Natural killer cell treated with Interleukin-12 subunit alpha and Interleukin-12 subunit beta and Interleukin-15 and Interleukin-18, amount 100 ng/mL, for 72 hours (primary cell): ENCODE measurements at places on chromosomes 3 and 15. TPM values are rescaled to one million over a fixed set of nuclear protein-coding genes. Genes with fewer than 3 reads are reported as not detected.

The GOLGA6L4 gene
- 2.7 TPM for total RNA-seq

- no peak for DNase-seq
Observed at GRCh38 chr3:124261306-124261705, 269.4 kb upstream of the ROPN1 start.

GRCh38 chr3:169812332-169813235 lies at the start of the genes LRRC34 and LRRIQ4:
TSS of gene LRRC34 (minus strand) at chr3:169812904. CDS start at chr3:169812548, 356 bp downstream.
TSS of gene LRRIQ4 (plus strand) at chr3:169812870. CDS start at chr3:169821922, 9,052 bp downstream.
- peak; percentile 78 for DNase-seq

- DNase-seq: no peak
Observed at GRCh38 chr3:172527306-172527705, 4.1 kb upstream of the TNFSF10 start.

DNA sequence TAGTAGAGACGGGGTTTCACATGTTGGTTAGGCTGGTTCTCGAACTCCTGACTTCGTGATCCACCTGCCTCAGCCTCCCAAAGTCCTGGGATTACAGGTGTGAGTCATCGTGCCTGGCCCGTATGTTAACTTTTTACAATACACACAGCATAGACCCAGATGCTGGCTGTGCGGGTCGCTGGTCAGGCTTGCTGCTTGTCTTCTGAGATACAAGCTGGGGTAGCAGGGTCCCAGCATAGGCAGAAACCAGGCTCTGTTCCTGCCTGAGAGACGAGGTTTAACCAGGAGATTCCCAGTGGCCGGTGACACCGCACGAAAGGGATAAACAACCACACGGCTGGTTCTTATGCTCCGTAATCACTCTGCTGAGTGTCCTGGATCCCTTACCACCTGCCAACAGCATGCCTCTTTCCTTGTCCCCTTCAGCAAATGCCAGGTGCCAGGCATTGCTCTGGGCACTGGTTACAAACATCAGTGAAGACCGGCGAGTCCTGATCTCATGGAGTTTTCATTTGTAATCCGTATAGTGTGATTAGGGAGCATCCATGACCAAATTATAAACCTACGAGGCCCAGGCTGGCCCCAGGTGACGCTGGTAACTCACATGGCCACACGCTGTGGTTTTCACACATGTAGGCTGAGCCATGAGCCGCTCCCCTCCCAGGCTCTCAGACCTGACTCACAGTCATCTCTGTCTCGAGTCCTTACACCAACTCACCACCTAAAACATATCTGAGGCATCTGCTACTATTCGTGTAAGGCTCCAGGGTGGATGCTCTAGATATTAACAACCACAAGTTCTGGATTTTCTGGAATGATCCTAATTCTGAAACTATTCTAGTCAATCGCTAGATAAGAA lies 125.7 kb downstream of the PDZRN3 start:
- DNase-seq: no peak

The WNT5A gene
- not detected for total RNA-seq

DNA sequence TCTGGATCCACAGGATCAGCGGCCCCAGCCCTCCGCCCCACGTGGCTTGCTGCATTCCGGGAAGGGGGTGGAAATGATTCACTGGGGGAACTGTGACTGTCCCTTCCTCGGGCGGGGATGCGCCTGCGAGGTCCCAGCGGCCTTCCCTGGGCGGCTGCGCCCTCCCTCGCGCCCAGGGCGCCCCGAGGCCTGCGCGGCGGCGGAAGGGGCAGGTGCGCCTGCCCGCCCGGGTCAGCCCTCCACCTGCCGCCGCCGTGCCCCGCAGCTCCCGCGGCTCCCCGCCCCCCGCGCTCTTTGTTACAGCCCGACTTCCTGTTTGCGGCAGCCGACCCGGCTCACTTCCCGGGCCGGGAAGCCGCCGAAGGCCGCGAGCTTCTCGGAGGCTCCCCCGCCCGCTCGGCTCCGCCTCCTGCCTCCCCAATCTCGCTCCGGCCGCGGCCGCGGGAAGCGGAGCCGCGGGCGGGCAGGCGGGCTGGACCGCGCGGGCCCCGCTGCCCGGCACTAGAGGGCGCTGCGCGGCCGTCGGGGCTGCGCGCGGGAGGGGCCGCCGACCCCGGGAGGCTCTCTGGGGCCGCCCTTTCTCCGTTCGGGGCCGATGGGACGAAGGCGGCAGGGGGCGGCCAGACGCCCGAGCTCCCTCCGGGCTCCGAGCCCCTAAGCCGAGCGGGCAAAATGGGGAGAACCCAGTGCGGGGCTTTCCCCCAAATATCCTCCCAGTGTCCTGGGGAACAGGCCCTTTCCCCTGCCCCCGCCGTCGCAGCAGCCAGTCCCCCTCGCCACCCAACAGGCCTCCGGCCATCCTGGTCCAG lies 11.5 kb upstream of the CHAC1 start:
- peak; percentile 88 for DNase-seq

DNA sequence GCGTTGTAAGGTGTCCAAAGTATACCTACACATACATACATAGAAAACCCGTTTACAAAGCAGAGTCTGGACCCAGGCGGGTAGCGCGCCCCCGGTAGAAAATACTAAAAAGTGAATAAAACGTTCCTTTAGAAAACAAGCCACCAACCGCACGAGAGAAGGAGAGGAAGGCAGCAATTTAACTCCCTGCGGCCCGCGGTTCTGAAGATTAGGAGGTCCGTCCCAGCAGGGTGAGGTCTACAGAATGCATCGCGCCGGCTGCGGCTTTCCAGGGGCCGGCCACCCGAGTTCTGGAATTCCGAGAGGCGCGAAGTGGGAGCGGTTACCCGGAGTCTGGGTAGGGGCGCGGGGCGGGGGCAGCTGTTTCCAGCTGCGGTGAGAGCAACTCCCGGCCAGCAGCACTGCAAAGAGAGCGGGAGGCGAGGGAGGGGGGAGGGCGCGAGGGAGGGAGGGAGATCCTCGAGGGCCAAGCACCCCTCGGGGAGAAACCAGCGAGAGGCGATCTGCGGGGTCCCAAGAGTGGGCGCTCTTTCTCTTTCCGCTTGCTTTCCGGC lies 318.6 kb downstream of the FGF12 start:
- DNase-seq: no peak

DNA sequence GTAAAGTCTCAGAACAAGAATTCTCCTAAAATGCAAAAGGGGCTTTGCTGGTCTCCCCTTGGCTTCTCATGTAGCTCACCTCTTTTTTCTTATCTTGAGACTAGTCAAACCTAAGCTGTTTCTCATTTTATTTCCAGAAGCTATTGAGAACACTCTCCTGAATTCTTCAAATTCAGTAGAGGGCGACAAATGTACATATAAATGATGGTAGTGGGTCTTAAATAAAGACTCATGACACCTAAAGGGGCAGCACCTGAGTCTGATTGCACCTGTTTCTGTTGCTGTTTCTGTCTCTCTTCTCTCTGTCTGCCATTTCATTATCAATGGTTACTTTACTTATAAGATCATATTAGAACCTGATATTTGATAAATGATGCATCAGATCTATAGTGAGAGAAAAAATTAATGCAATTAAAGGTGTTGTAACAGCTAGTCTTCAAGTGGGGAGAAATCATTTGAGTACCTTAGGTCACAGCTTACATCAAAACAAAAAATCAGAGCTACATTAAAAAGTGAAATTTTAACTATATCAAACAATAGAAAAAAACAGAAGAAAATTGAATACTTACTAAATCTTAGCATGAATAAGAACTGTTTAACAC lies 7.0 kb downstream of the ADIPOQ start:
- no peak for DNase-seq

DNA sequence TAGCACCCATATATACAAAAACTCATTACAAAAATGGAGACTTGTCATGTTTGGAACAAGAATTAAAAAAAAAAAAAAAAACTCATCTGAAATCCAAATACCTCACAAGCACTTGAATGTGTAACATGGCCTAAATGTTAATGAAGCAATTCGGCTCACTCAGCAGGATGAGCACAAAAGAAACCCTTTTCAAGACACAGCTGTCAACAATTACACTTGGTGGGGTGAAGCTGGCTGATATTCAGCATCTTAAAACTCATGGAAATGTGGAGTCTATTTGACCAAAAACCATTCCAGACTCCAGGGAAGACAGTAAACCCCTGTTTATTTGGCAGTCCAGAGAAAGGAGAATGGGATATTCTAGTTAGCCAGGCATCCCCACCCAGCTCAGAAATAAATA lies 205.4 kb upstream of the TSC22D2 start:
- DNase-seq: no peak

DNA sequence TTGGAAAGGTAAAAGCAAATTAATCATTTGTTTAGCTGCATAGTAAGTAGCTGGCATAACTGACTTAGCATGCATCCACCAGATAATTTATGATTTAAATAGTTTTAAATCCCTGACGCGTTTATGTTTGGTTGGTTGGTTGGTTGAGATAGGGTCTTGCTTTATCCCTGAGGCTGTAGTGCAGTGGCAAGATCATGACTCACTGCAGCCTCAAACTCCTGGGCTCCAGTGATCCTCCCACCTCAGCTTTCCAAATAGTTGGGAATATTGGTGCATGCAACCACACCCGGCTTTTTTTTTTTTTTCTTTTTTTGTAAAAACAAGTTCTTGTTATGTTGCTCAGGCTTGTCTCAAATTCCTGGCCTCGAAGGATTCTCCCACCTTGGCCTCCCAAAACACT lies 263.4 kb downstream of the MCTP2 start:
- DNase-seq: no peak

- no peak for DNase-seq
Observed at GRCh38 chr3:8529738-8530525, 28.3 kb downstream of the LMCD1 start.

- DNase-seq: no peak
Observed at GRCh38 chr15:40511472-40512133, 40.8 kb downstream of the CHST14 start.

- DNase-seq: no peak
Observed at GRCh38 chr3:174023421-174023820, 625.9 kb downstream of the NLGN1 start.

The STAC gene
- total RNA-seq: 0.29 TPM
